ENCODE measurements at places on chromosomes 3 and 15.

GRCh38 chr3:114454551-114455251, 160.9 kb downstream of the TIGIT start:
- DNase-seq, result no peak

DNA sequence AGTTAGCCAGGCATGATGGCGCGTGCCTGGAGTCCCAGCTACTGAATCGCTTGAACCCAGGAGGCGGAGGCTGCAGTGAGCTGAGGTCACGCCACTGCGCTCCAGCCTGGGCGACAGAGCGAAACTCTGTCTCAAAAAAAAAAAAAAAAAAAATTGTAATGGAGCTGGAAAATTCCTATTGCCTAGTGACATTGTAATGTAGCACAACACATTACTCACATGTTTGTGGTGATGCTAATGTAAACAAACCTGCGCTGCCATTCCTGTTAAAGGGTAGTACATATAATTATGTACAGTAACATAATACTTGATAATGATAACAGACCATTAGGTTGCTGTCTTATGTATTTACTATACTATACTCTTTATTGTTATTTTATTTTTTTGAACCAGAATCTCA, 39.1 kb downstream of the KNL1 start:
- peak; percentile 78 for DNase-seq

- DNase-seq, result no peak
Observed at GRCh38 chr3:90069748-90070147, 962.3 kb downstream of the EPHA3 start.

- no peak for DNase-seq
Observed at GRCh38 chr3:16809993-16810392, 74.8 kb upstream of the PLCL2 start.

DNA sequence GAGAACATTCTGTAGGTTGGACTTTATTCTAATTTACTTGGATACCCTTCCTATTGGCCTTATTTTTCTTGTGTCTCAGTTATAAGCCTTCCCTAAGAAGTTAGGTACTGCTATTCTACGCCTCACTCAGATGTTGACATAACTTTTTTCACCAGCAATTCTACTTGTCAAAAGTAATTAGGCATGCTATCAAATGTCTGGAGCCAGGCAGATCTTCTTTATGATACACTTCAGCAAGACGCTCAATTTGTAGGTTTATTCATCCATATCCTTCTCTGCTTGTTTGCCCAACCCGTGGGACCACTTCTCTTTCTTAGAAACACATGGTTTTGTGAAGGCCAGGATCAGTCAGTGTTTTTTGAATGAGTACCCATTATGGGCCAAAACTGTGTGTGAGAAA, 36.2 kb upstream of the COL8A1 start:
- no peak for DNase-seq

DNA sequence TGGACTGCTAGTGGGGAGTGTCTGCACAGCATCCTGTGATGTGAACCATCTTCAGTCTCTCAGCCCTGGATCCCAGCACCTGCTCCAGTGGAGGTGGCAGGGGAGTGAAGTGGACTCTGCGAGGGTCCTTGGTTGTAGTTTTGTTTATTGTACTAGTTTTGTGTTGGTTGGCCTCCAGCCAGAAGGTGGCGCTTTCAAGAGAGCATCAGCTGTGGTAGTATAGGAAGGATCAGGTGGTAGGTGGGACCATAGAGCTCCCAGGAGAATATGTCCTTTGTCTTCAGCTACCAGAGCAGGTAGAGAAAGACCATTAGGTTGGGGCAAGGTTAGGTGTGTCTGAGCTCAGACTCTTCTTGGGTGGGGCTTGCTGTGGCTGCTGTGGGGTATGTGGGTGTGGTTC, 20.9 kb downstream of the NEK11 start:
- DNase-seq, result peak; percentile 12

- peak; percentile 62 for DNase-seq
Observed at GRCh38 chr3:39166134-39166710, 12.8 kb upstream of the CSRNP1 start.

GRCh38 chr3:45145223-45145622, 955 bp downstream of the CDCP1 start:
- peak; percentile 44 for DNase-seq

- DNase-seq, result no peak
Observed at GRCh38 chr15:65634356-65634755, 12.6 kb downstream of the SLC24A1 start.

DNA sequence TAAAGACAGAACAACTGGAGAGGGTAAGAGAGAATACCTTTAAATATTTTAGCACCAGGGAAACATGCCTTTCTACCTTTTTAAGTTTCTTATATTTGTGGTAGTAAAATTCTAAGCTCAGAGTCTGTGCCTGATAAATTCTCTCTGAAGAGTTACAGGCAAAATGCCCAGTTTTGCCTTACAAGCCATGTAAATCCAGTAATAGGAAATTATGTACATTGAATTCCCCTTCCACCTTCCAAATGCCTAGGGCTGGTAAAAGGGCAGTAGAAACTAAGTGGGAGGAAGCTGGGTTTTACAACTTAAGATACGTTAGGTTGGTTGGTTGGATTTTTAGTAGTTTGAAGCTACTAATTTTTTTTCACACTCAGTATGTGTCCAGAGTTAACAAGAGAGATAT, 43.1 kb upstream of the TP63 start:
- DNase-seq, result no peak

DNA sequence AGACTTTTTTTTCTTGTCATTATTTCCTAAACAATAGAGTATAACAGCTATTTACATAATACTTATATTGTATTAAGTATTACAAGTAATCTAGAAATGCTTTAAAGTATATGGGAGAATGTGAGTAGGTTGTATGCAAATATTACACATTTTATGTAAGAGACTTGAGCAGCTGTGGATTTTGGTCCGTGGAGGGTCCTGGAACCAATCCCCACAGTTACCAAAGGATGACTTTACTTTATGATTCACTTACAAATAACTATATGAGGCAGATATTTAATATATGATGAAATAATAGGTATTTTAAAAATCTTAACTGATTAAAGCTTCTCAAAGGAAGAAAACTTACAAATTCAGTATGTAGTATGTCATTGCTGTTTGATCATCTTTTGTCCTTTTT, 56.3 kb downstream of the PPP2R3A start:
- DNase-seq, result no peak

DNA sequence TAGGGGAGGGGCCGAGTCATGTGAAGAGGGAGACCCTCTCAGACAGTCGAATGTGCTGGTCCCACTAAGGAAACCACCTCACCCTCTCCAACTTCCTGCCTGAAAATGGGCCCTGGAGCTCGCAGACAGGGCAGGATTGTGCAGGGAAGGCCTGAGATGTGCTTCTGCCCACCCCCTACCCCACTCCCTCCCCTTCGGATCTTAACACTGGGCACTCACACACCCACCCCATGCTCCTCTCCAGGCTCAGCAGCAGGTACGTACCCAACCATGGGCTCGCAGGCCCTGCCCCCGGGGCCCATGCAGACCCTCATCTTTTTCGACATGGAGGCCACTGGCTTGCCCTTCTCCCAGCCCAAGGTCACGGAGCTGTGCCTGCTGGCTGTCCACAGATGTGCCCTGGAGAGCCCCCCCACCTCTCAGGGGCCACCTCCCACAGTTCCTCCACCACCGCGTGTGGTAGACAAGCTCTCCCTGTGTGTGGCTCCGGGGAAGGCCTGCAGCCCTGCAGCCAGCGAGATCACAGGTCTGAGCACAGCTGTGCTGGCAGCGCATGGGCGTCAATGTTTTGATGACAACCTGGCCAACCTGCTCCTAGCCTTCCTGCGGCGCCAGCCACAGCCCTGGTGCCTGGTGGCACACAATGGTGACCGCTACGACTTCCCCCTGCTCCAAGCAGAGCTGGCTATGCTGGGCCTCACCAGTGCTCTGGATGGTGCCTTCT, 20.0 kb downstream of the ATRIP start:
- no peak for DNase-seq

GRCh38 chr3:16668776-16669545, 63.7 kb upstream of the DAZL start:
- DNase-seq, result no peak

All from SW480 (cell line).